ENCODE measurements at places on chromosomes 2 and 18.

DNA sequence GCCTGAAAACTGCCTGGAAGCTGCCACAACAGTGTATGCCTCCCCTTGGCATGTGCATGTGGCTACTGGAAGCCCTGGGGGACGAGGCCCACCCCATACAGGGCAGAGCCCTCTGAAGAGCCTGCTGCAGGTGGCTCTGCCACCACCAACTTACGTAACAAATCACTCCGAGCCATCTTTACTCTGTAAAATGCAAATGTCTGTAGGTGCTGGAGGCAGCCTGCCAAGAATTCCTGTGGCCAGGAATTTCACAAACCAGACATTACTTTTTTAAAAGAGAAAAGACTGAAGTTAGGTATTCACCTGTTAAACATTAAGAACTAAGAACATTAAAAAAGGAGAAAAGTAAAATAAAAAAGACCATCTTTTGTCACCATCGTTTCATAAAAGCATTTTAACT is 106.3 kb downstream of the GPR39 start:
- no peak for DNase-seq

GRCh38 chr2:18623782-18624181 is 34.4 kb upstream of the NT5C1B start:
- DNase-seq, result no peak

- DNase-seq, result no peak
Measured at GRCh38 chr18:76894566-76895346, 72.4 kb downstream of the ZNF236 start.

DNA sequence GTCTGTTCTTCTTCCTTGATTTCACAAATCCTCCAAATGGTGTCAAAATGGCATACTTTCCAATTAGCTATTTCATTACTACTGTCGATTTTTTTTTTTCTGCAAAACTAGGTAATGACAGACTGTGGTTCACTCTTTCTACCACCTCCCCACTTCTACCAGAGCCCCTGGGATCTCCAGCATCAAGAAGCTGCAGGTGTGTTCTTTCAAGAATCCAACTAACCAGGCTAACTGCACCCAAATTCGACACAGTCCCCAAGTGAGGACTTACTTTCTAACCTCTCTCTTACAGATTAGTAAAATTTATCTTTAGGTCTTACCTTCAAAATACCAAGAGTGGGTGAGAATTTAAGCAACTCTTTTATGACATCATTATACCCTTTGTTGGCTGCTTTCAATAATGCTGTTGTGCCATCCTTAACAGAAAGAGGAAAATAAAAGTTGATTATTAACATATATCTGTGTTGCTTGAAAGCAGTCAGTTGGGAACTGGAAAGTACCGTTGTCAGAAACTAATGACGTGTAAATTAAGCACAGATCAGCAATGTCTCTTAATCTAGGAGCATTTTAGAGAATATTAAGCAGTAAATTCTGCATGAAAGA is 31.2 kb upstream of the NPC1 start:
- no peak for DNase-seq

- DNase-seq, result no peak
Measured at GRCh38 chr2:205868053-205868452, 185.8 kb downstream of the NRP2 start.

DNA sequence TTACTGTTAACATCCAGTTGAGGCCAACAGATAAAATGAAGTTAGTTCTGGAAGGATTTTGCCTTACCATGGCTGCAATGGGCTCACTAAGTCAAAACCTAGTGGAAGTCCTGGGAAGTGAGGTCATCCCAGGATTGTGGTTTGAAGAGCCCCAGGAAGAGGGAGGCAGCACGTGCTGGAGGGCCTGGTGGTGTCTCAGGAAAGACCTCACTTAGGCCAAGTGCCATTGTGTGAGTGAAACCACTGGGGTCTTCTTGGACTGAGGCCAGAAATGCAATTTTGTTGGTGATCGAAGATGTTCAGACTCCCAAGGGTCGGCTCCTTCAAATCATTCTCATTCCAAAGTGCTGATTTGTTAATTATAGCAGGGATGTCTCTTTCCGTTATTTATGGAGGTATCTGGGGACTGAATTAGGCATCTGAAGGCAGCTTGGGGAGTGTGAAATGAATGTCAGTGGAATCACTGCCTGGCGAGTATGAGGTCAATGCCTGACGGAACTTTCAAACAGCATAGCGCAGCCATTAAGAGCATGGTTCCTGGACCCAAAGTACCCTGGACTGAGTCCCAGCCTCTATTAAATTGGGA is 60.0 kb downstream of the IL1R2 start:
- DNase-seq, result no peak

GRCh38 chr18:22307528-22307927 is 110.2 kb downstream of the CTAGE1 start:
- DNase-seq, result no peak

- no peak for DNase-seq
Measured at GRCh38 chr2:203338322-203338721, 10.1 kb downstream of the ABI2 start.

- no peak for DNase-seq
Measured at GRCh38 chr2:103361712-103362111, 599.9 kb downstream of the TMEM182 start.

GRCh38 chr2:176508984-176509740 is 239.9 kb downstream of the MTX2 start:
- peak; percentile 43 for DNase-seq

DNA sequence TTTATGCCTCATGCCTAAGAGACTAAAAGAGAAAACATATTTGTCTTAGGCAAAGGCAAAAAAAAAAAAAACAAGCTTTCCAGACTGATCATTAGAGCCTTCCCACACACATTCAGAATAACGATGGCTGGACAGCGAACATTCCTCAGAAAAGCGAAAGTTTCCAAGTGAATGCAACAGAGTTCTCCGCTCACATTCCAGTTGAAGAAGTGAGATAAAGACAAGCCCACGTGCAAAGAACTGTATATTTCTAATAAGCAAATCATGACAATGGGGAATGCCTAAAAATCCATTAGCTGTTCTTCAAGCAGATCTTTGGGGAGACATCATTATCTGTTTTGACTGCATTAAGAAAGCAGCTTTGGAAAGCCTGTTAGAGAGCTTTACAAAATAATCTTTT is 347.9 kb downstream of the METTL4 start:
- DNase-seq, result no peak

Data from AG09319 (cell line).